K562 (cell line): ENCODE measurements at places on chromosomes 1 and 21. TPM values are rescaled to one million over a fixed set of nuclear protein-coding genes. Genes with fewer than 3 reads are reported as not detected.

GRCh38 chr1:232769733-232770132 is 35.5 kb upstream of the MAP10 start:
- no peak for DNase-seq
- no peak overlapping the region for H3K4me3 ChIP-seq
- H3K27me3 ChIP-seq: no peaks in the 10 kb centered on the region
- H3K36me3 ChIP-seq: no peaks in the 10 kb centered on the region

- H3K27ac ChIP-seq: no peak overlapping the region
- no peak for DNase-seq
- no peak overlapping the region for H3K4me3 ChIP-seq
- H3K36me3 ChIP-seq: no peaks in the 10 kb centered on the region
These were observed 394.2 kb downstream of the DUSP10 start for GRCh38 chr1:221347706-221348105.

FCN3 gene
- total RNA-seq: 0.31 and 0.49 TPM in 2 replicates

DNA sequence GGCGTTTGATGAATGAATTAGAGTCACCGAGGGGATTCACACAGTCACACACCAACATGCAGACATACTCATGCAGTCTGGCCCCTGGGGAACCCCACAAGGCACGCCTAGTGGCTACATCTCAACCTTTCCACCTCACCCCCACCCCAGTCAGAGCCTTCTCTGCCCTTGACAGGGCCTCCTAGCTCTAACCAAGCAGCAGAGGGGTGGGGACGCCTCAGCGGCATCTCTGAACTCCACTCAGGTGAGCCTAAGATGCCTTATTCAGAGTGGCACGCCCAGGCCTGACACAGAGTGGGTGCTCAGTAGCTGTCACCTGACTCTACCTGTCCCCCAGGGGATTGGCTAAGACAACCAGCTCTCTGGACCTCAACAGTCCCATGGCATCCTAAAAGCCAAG is 3.7 kb upstream of the SDC3 start:
- H3K4me3 ChIP-seq: no peak overlapping the region
- no peaks in the 10 kb centered on the region for H3K36me3 ChIP-seq
- no peak overlapping the region for H3K27ac ChIP-seq

DNA sequence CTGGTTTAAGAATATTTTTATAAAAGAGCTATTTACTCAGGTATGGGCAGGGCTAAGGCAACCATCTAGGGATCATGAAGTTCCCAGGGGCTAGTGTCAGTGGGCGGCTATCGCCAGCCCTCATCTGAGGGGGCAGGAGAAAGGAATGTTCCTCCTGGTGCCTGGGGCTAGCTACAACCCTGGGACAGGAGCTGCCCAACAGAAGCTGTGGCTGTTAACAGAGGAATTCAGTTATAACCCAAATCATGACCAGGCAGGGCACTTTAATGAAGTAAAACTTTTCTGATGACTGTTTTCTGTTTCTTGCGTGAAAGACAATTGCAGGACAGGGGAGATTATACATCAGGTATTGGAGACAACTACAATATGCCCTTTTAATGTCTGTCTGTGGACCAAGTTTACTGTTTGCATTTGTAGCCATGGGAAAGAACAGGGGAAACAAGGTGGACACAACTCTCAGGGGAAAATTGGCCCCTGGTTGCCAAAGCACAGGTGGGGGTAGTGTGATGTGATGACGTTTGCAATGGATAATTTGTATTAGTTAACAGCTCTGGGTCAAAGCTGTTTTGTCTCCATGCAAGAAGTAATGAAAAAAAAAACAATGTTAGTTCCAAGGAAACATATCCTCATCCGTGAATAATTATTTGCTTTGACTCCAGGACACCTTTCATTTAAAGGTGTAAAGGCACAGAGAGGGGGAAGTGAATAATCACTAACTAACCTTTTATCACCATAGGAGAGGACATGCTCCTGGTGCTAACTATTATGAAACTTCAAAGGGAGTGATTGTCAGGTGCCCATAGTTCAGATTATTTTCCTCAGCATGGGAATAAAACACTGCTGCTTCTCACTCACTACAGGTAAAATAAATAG is 105.2 kb downstream of the TSEN15 start:
- peaks cover 23% of the 10 kb centered on the region for H3K27me3 ChIP-seq
- no peak overlapping the region for H3K27ac ChIP-seq
- no peak overlapping the region for H3K4me3 ChIP-seq
- no peak for DNase-seq
- H3K36me3 ChIP-seq: no peaks in the 10 kb centered on the region
- H3K4me1 ChIP-seq: no peaks in the 10 kb centered on the region

DNA sequence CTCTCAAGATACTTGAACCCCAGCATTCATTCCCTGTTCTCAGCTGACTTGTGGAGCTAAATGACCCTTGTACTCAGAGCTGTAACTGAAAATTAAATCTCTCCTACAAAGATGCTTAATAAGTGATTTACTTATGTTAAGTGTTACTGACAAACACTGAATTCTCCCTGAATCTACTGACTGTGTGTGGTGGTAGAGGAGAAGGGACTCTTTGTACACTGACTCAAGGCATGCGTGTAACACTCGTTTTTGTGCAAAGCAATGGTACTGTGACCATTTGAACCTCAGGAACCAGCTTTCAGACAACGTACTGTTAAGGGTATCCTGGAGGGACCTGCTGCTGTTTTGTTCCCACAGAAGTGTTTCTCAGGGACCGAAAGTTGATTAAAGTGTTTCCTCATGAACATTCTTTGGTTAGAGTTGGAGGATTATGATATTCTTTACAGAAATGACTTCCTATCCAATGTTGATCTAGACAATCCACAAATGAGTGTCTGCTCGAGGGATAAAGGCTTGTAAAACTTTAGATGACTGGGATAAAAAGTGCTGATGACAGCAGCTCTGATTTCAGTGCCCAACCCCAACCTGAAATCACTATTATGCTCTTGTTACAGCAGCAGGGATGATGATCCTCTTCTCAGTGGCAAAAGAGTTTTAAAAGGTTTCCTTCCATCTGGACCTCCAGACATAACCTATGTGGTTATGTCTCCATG is 12.8 kb downstream of the RGL1 start:
- H3K36me3 ChIP-seq: no peaks in the 10 kb centered on the region
- H3K27ac ChIP-seq: no peak overlapping the region
- H3K27me3 ChIP-seq: peaks cover 3% of the 10 kb centered on the region; the same call in 1 of the 3 replicates
- no peak overlapping the region for H3K4me3 ChIP-seq
- DNase-seq: no peak

DNA sequence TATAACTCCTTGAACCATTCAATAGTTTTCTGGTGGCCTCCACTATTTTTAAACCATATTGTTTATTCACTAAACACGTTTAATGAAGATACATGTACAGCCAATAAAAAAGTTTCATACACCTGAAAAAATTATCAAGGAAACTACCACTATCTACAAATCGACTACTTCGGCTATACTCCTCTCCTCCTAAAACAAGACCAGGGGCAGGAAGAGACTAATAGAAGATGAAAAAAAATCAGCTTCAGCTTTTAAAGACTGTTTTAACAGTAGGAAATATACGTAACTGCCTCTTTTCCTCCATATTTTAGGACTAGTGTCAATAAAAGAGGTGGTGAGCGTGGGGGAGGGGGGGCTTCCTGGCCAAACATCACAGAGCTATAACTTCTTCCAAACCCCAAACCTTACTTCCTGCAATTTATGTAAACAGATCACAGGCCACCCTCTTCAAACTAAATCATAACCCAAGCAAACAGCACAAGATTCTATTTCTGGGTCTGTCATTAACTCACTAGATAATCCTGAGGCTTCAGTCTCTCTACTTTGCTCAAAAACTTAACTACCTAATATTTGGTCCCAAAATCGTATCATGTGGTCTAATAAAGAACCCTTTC is 15.1 kb downstream of the FOXJ3 start:
- peaks cover 18% of the 10 kb centered on the region; the same call in 2 of the 3 replicates for H3K4me1 ChIP-seq
- H3K27me3 ChIP-seq: no peaks in the 10 kb centered on the region
- H3K4me3 ChIP-seq: no peak overlapping the region
- peak overlapping the region; percentile 48; the same call in 1 of the 3 replicates for H3K27ac ChIP-seq
- peaks cover 14% of the 10 kb centered on the region for H3K36me3 ChIP-seq
- DNase-seq: no peak

GRCh38 chr1:52657702-52658101 is 24.7 kb downstream of the SHISAL2A start:
- H3K27ac ChIP-seq: no peak overlapping the region
- H3K36me3 ChIP-seq: no peaks in the 10 kb centered on the region
- no peaks in the 10 kb centered on the region for H3K27me3 ChIP-seq
